ENCODE measurements at places on chromosomes 16 and 17.

DNA sequence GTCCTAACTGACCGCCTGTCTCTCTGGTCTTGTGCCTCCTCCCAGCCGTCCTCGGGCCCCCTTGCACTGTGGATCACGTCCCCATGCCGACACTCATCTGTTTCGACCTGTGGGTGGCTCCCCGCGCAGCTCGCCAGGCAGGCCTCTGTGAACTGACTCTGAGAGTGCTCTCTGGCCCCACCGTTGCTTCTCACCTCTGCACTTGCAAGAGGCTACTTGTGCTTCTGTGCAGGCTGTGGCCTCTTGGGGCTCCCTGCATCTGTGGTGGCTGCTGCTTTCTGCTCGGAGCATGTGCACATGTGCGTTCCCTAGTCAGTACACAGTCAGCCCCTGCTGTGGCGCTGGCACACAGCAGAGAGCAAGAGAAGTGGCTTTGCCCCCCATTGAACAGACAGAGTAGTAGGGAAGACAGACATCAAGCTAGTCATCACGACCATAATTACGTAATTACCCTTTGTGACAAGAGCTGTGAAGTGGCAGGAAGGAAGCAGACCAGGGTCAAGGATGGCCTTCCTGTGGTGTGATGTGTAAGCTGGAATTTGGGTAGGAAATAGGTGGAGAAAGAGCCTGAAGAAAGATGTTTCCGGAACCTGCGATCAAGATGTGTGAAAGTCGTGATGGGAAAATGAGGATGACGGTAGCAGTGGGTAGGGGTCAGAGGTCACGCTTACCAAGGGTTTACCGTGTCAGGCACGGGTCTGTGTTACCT, 256.0 kb upstream of the CACNG5 start:
- DNase-seq, result no peak

DNA sequence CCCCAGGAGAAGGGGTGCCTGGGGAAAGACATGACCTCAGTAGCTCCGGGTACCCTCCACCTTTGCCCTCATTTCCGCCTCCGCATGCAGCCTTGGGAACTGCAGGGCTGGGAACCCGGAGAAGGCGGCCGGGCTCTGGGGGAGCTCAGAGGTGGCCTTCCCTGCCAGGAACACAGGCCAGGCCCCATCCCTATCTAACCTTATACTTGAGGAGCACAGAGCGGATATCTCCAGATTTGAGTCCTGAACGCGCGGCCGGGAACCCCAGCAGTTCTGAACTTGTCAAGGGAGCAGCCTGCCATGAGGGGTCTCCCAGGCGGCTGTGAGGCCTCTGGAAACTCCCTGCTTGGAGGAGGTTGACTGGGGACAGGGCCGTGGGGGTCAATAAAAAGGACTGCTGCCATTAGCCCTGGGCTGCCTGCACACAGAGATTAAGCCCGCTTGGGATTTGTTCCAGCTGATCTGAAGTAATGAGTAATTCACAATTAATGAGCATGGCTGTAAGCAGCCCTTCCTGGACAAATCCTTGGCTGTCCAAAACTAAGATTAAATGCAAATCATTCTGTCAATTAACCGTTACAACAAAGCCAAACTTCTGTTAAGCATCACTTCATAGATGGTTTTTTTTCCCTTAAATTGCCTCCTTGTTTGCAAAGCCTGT, 26.3 kb upstream of the METRNL start:
- DNase-seq, result no peak

DNA sequence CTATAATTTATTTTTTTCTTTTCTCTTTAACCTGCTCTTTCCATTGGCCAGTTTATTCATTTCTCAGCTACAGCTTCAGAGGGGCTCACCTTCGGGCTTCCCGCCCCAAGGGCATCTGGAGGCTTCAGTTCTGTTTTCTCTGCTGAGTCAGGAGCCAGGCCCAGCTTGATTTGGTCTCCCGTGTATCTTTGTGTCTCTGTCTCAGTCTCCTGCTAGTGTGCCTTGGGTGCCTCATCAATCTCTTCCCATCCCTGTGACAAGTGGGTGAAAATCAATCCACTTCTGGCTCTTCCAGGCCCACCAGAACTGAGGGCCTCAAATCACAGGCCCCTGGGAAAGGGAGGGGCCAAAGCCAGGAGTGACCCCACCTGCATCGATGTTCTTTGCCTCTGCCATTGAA, 72.1 kb downstream of the CCDC182 start:
- no peak for DNase-seq

DNA sequence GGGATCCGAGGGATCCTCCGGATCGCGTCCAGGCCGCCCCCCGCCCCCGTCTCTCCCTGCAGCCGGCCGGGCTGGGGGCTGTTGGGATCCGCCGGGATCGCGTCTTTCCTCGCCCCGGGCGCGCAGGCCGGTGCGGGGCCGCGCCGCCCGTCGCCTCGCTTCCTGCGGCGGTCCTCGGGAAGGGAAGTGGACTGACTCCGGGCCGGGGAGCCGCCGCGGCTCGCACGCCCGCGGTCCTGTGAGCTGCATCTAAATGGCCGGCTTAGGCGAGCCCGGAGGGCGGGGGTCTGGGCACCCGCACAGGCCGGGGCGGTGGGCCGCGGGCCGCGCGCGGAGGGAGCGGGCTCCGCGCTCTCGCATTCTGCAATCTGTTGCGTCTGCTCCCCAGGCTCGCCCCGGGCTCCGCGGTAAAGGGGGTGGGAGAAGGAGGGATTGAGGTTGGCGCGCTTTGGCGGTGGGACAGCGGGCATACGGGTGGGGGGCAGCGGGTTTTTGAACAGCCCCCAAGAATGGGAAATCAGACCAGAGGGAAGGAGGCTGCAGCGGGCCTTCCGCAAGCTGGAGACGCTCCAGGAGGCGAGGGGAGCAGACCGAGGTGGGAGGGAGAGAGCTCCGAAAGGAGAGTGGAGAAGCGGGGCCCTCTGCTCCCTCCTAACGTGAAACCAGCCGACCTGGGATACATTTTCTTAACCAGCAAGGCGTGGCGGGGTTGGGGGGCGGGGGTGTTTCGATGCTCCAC, 2.2 kb downstream of the TMEM132E start:
- DNase-seq, result no peak

DNA sequence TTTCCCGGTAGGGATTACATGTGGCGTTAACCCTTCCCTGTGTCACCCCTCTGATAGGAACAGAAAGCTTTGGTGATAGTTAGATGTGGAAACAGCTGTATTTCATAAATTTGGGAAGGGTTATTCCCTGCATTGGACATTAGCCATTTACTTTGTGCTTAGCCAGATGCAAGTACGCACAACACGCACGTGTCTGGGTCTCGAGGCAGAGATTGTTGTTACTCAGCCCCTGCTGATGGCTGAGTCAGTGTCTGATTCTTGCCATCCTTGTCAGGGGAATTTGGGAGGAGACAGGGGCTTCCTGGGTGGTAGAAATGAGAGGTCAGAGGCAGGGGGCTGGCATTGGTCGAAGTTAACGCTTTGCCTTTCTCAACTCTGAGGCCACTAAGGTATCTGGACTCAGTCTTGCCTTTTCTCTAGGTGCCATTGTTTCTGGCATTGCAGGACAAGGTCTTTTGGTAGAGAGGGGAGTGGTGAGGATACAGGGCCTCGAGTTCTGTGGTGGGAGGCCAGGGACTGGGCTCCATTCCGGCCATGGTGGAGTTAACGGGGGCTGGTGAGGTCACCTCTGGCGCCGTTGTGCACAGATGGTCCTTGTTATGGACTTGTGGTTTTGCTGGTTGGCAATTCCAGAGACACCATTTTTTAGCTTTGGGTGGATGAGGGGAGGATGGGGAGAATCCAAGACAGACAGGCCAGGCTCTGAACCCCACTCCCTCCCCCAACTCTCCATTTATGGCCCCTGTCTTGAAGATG, 8.2 kb downstream of the MMP2 start:
- DNase-seq, result no peak

DNA sequence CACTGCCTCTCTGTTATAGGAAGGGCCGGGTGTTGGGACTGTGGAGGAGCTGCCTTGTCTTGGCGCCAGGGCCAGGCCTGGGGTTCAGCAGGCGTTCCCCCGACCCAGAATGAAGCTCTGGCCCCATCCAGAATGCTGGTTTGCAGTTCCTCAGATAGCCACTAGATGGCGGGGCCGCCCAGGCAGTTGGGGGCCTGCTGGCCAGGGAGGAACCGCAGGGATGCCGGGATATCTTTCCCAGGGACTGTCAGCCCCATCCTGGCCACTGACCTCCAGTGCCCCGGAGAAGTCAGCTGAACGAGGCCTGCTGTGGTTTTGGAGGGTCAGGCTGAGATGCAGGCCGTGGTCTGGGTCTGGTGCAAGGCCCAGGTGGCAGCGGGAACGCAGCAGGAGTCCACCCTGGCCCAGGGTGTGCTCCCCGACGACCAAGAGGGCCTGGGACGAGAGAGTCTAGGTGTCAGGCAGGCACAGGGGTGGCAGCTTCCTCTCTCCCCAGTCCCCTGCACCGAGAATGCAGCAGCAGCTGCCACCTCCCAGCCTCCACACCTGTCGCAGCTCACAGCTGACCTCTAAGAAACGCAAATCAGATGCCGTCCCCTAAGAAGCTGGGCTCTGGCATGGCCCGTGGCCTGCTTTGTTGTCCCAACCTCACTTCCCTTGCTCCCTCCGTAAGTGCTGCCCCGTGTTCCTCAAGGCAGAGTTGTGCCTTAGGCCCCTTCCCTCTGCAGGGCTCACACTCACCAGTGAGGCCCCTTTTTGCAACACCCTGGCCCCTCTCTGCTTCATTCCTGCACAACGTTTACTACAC, 51.2 kb downstream of the RMI2 start:
- DNase-seq, result no peak

DNA sequence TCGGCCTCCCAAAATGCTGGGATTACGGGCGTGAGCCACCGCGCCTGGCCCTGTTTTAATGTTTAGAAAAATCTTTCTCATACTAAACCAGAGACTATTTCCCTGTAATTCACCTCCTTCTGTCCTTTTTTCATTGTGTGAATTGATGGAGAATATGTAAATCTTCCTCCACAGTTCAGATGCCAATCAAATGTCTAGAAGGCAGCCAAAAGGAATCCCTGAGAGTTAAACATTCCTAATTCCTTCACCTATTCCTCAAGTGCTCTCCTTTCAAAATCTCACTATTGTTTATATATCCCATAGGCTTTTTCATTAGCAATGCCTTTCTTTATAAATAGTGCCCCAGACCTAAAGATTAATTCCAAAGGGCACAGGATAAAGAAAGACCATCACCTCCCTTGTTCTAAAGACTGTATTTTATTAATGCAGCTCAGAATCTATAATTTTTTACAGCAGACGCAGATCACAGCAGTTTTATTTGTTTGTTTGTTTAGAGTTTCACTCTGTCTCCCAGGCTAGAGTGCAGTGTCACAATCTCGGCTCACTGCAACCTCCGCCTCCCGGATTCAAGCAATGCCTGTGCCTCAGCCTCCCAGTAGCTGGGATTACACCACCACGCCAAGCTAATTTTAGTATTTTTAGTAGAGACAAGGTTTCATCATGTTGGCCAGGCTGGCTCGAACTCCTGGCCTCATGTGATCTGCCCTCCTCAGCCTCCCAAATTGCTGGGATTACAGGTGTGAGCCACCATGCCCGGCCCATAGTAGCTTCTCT, 30.5 kb downstream of the COPZ2 start:
- DNase-seq, result peak; percentile 51

- DNase-seq, result no peak
These were observed 772 bp downstream of the PFAS start for GRCh38 chr17:8249621-8250500.
